ENCODE measurements at places on chromosomes 16 and 17. TPM values are rescaled to one million over a fixed set of nuclear protein-coding genes. Genes with fewer than 3 reads are reported as not detected.

DNA sequence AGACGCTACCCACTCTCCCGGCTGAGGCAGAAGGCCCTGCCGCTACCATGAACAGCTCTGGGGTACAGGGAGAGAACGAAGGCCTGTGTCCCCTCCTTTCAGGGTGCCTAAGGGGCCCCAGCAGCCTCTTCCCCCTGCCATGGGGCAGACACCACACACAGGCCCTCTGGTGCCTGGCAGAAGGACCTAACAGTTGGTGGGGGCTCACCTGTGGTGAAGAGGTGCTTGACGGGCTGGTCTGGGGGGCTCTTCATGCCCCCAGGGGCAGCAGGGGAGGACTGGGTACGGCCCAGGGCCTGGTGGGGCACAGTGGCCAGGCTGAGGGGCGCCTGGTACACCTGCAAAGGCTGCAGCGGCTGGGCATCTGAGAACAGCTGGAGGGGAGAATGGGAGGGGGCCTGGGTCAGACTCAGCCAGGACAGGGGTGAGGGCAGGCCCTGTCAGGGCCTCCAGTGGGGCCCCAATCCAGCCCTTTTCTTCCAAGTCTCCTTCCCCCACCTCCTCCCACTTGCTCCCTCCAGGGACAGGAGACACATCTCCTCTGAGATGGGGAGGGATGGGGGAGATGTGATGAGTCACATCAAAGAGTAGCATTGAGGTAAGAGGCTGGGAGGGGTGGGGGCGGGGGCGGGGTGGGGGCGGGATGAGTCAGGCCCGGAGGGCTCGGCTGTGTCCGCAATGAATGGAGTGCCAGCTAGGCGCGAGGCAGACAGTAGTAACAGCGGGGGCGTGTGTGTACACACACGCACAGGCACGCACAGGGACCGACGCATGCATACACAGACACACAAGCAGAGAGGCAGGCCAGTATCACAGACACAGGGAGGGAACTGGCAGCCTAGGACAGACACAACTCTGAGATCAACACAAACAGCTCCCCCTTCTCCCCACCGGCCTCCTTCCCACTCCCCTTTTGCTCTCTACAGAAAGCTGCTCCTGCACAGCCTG lies 16.1 kb downstream of the G6PC3 start:
- peak; percentile 89 for DNase-seq

GRCh38 chr16:87288753-87289362 lies 28.3 kb downstream of the C16orf95 start:
- no peak for DNase-seq

- no peak for DNase-seq
These were observed 25.2 kb downstream of the MIS12 start for GRCh38 chr17:5511401-5512225.

DNA sequence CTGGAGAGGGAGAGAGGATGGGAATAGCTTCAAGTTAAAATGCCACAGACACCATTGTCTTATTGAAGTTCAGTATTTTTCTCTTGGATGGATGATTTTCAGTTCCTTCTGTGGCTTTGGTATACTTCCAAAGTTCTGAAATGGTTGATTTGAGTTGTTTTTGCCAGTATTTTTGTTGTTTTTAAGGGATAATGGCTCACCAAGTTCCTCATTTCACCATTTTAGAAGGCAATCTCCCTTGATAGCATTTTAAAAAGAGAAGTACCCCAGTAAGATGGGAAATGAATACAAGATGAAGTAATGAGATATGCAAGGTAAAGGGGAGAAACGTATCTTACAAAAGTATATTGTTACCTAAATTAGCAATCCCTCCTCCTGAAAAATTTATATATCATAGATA lies 18.5 kb upstream of the SPDYE4 start:
- no peak for DNase-seq

- peak; percentile 52 for DNase-seq
These were observed 28.3 kb upstream of the BHLHA9 start for GRCh38 chr17:1241929-1242328.

The TBC1D3E gene
- not detected for total RNA-seq

DNA sequence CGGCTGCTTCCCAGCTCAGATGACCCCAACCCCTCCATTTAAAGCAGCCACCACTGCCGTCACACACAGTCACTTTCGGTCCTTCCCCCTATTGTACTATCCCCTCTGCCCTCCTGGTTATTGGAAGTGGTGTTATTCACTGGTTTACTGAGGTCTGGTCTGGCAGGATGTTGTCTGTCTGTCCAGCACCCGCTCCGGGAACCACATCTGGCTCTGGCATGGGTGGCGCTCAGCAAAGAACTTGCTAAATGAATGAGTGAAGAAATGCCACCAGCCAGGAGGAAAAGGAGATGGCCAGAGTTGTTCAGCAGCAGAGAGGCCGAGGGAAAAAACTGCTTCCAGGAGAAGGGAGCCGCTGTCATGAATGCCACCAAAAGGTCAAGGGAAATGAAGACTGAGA lies 161.6 kb downstream of the GSG1L start:
- DNase-seq, result no peak

GRCh38 chr17:30309591-30309990 lies 17.8 kb upstream of the BLMH start:
- DNase-seq, result no peak

GRCh38 chr17:20999044-20999573 lies 43.7 kb downstream of the USP22 start:
- DNase-seq, result no peak

GRCh38 chr17:19485800-19486340 lies 47.8 kb upstream of the SLC47A1 start:
- no peak for DNase-seq

GRCh38 chr17:44905006-44906000 lies 6.1 kb upstream of the EFTUD2 start:
- peak; percentile 11 for DNase-seq

DNA sequence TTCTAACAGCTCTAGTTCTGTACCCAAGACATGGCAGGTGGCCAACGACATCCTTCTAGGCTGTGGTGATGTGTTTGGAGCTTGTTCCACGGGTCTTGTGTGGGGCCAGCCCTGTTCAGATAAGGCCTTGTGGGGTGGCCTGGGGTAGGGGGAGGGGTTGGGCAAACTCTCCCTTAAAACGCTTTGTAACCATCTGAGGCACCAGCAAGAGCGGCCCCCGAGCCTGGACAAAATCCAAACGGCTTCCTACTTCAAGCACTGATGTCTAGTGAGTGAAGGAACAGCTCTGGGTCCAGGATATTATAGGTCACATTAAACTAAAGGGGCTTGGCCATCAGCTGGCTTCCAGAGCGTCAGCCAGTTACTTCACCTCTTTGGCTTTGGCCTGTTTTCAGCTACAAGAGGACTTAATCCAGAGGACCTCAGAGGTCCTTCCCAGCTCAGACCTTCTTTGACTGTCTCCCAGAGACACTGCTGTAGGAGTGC lies 11.9 kb downstream of the SERPINF1 start:
- no peak for DNase-seq
